ENCODE measurements at places on chromosomes 6 and 20.

- no peaks in the 10 kb centered on the region for H3K27me3 ChIP-seq
- no peak overlapping the region for H3K4me3 ChIP-seq
- no peak overlapping the region for H3K27ac ChIP-seq
- H3K4me1 ChIP-seq = no peaks in the 10 kb centered on the region
- no peak for DNase-seq
Observed at GRCh38 chr20:54168961-54169862, 4.6 kb downstream of the CYP24A1 start.

DNA sequence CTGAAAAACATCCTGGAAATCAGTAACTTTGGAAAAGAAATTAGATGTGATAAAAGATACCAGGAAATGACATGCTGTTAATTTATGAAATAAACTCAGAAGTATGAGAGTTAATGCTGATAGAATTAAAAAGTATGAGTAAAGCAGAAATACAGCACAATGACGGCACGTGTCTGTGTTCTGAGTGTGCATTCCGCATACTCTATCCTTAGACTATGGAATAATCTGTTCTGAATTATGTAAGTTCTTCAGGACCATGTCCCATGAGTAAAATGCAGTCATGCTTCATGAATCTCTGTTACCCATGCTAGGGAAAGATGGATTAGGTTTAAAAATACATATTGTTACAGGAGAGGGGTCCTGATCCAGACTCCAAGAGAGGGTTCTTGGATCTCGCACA, 21.7 kb downstream of the HECA start:
- H3K27me3 ChIP-seq = no peaks in the 10 kb centered on the region
- no peak for DNase-seq

DNA sequence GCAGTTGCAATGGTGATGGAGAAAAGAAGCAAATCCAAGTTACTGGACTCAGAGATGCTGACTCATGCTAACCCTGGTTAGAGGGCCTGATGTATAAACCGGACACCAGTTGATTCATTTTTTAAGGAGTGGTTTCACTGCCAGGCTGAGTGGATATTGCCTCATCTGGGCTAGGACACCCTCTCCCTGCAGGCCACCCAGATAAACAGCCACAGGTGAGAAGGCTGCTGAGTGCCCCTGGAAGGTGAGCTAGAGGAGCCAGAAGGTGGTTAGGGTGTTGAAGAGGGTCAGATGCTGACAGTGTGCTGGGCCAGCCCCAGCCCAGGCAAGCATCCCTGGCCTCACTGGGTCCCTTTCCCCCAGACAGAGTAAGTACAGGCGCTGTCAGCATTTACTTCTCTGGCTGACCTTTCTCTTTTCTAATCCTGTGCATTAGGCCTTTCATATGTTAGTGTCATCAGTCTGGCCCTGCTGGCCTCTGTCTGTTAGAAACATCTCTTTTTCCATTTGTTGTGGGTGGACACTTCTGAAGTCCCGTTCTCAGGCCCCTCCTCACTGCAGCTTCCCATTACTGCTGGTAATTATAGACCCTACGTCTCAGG, 13.5 kb downstream of the EPB41L1 start:
- peaks cover 7% of the 10 kb centered on the region for H3K36me3 ChIP-seq
- H3K4me1 ChIP-seq = no peaks in the 10 kb centered on the region
- no peak overlapping the region for H3K27ac ChIP-seq
- no peaks in the 10 kb centered on the region for H3K27me3 ChIP-seq
- no peak overlapping the region for H3K4me3 ChIP-seq

DNA sequence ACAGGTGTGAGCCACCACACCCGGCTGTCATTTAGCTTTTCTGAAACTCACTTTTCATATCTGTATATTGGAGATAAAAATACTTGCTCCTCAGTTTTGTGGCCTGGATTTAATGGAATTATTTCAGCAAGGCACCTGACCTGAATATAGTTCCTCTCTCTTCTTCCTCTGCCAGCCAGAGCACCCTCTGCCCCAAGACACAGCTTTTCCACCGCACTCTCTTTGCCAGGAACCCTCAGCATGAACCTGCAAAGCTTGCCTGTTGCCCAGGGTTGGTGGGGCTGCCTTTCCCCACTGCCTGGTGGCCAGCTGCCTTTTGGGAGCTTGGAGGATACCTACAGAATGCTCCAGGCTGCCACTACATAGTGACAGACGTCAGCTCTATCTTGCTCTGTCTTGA, 3.1 kb downstream of the GTSF1L start:
- no peaks in the 10 kb centered on the region for H3K4me1 ChIP-seq
- H3K27ac ChIP-seq = no peak overlapping the region
- no peaks in the 10 kb centered on the region for H3K36me3 ChIP-seq
- H3K4me3 ChIP-seq = no peak overlapping the region

GRCh38 chr6:123022975-123023374, 26.9 kb downstream of the CLVS2 start:
- no peaks in the 10 kb centered on the region for H3K27me3 ChIP-seq
- H3K4me3 ChIP-seq = no peak overlapping the region
- H3K36me3 ChIP-seq = no peaks in the 10 kb centered on the region
- no peak for DNase-seq
- H3K27ac ChIP-seq = no peak overlapping the region

- no peaks in the 10 kb centered on the region for H3K27me3 ChIP-seq
- H3K36me3 ChIP-seq = peaks cover 9% of the 10 kb centered on the region
- H3K4me1 ChIP-seq = no peaks in the 10 kb centered on the region
- no peak for DNase-seq
- no peak overlapping the region for H3K4me3 ChIP-seq
Observed at GRCh38 chr6:99276747-99277146, 72.7 kb downstream of the FAXC start.

DNA sequence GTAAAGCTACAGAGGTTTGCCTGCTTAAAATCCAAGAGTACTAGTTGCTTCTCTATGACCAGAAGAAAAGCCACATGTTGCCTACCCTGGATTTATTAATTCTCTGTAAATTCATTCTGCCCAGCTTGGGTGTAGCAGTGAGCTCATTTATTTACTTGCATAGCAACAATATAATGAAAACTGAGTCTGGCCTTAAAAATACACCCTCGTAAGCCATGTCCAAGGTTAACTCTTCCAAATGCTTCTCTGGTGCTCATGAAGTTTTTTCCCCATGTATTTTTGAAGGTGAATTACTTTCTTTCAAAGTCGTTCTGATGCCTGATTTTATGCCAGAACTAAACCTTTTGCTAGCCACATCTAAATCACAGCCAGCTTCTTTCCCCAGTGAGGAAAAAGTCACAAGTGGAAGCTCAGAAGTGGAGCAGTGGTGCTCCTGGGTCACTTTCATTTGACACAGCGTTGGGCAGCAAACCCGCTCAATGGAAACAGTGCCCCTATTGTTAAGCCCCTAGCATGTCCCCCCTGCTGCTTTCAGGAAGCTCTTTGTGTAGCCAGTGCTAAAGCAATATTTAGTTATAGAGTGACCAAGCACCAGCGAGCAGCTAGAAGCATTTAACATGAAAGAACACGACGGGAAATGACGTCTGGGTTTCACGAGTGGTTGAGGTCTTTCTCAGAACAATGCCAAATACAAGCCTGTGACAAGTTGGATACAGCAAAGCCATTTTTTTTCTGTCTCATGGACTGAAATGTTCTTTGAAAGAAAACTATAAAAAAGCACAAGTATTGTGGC, 29.8 kb downstream of the NEDD9 start:
- H3K27ac ChIP-seq = no peak overlapping the region
- no peak for DNase-seq
- peaks cover 14% of the 10 kb centered on the region for H3K4me1 ChIP-seq
- no peaks in the 10 kb centered on the region for H3K27me3 ChIP-seq
- H3K36me3 ChIP-seq = peaks cover 6% of the 10 kb centered on the region

- no peak overlapping the region for H3K4me3 ChIP-seq
- H3K27me3 ChIP-seq = no peaks in the 10 kb centered on the region
- peaks cover 33% of the 10 kb centered on the region for H3K36me3 ChIP-seq
- DNase-seq = no peak
- H3K27ac ChIP-seq = no peak overlapping the region
Observed at GRCh38 chr20:16314748-16315159, 258.5 kb downstream of the KIF16B start.

DNA sequence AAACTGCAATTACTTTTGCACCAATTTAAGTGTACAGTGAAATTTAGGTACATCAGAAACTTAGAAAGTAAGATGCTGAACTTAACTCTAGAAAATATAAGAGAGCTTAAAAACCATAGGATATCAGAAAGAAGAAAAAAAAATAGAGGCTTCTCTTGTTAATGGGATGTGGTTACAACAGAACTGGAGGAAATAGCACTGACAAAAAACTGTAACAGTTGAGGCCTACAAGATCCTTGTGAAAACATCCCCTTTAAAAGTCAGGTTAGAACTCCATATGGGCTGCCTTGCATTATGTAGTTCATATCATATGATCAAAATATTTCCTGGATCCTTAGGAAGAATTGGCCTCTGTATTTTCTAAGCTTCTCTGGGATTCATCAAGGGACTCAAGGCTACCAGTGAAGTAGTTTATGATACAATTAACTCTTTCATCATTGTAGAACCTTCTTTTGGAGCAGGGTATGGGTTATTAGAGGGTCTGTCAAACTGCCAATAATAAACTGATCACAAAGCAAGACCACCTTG, 24.8 kb downstream of the MTCL3 start:
- no peaks in the 10 kb centered on the region for H3K4me1 ChIP-seq
- H3K4me3 ChIP-seq = no peak overlapping the region
- no peaks in the 10 kb centered on the region for H3K27me3 ChIP-seq
- no peak for DNase-seq
- no peaks in the 10 kb centered on the region for H3K36me3 ChIP-seq
- no peak overlapping the region for H3K27ac ChIP-seq

DNA sequence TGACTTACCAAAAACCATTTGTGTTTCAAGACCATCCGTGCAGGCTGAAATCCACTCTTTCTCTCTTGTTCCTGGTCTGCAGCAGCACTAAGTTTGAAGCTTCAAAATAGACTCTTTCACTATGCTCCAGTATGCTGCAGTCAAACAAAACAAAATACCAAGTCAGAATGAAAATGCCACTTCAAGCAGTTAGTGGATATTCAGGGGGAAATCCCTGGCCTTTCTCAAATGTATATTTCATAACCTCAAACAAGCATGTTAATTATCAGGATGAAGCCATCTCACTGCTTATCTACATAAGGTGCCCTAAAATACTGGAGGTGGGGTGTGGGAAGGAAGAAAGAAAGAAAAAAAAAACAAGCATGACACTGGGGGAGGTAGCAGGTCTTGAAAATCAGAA, 103.5 kb downstream of the ATXN1 start:
- no peaks in the 10 kb centered on the region for H3K27me3 ChIP-seq
- no peaks in the 10 kb centered on the region for H3K36me3 ChIP-seq
- DNase-seq = no peak
- no peak overlapping the region for H3K27ac ChIP-seq
- H3K4me1 ChIP-seq = peaks cover 3% of the 10 kb centered on the region
- no peak overlapping the region for H3K4me3 ChIP-seq

DNA sequence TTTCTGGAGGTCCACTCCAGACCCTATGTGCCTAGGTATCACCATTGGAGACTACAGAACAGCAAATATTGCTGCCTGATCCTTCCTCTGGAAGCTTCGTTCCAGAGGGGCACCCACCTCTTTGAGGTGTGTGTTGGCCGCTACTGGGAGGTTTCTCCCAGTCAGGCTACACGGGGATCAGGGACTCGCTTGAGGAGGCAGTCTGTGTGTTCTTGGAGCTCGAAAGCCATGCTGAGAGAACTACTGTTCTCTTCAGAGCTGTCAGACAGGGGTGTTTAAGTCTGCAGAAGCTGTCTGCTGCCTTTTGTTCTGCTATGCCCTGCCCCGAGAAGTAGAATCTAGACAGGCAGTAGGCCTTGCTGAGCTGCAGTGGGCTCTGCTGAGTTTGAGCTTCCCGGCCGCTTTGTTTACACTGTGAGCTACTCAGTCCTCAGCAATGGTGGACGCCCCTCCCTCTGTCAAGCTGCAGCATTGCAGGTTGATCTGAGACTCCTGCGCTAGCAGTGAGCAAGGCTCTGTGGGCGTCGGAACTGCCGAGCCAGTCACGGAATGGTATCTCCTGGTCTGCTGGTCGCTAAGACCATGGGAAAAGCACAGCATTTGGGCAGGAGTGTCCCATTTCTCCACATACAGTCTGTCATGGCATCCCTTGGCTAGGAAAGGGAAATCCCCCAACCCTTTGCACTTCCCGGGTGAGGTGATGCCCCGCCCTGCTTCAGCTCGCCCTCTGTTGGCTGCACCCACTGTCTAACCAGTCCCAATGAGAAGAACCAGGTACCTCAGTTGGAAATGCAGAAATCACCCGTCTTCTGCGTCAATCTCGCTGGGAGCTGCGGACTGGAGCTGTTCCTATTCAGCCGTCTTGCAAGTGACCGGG, 32.5 kb upstream of the ASCC3 start:
- H3K27me3 ChIP-seq = no peaks in the 10 kb centered on the region
- no peak for DNase-seq
- no peak overlapping the region for H3K4me3 ChIP-seq
- no peak overlapping the region for H3K27ac ChIP-seq
- no peaks in the 10 kb centered on the region for H3K4me1 ChIP-seq

DNA sequence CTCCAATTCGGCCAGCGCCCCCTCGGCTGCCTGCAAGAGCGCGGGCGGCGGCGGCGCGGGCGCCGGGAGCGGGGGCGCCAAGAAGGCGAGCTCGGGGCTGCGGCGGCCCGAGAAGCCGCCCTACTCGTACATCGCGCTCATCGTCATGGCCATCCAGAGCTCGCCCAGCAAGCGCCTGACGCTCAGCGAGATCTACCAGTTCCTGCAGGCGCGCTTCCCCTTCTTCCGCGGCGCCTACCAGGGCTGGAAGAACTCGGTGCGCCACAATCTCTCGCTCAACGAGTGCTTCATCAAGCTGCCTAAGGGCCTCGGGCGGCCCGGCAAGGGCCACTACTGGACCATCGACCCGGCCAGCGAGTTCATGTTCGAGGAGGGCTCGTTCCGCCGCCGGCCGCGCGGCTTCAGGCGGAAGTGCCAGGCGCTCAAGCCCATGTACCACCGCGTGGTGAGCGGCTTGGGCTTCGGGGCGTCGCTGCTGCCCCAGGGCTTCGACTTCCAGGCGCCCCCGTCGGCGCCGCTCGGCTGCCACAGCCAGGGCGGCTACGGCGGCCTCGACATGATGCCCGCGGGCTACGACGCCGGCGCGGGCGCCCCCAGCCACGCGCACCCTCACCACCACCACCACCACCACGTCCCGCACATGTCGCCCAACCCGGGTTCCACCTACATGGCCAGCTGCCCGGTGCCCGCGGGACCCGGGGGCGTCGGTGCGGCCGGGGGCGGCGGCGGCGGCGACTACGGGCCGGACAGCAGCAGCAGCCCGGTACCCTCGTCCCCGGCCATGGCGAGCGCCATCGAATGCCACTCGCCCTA, 963 bp downstream of the FOXF2 start:
- peak overlapping the region; percentile 43 for H3K4me3 ChIP-seq
- DNase-seq = no peak
- H3K27me3 ChIP-seq = no peaks in the 10 kb centered on the region
- no peak overlapping the region for H3K27ac ChIP-seq

- no peak overlapping the region for H3K27ac ChIP-seq
- no peak overlapping the region for H3K4me3 ChIP-seq
- DNase-seq = no peak
- peaks cover 14% of the 10 kb centered on the region for H3K4me1 ChIP-seq
- peaks cover 20% of the 10 kb centered on the region for H3K36me3 ChIP-seq
Observed at GRCh38 chr20:34562641-34563040, 4.1 kb downstream of the MAP1LC3A start.

All from tibial artery (tissue), 4 donors.